Lung microvascular endothelial cell (primary cell): ENCODE measurements at places on chromosomes 1 and 21.

DNA sequence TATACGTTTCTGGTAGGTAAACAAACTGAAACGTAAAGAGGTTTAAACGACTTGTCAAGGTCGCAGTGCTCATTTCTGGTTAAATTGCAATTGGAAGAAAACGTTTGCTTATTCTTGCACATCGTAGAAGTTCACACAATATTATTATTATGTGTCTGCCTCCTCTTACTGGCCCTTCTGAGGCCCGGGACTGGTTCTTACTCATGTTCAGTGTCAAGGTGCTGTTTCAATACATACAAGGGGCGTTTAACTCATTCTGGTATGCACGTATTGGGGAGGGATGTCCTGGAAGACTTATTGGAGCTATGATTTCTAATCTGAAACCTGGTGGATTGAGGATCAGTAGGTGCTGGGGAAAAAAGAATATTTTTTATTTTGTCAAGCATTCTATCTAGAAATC, 932 bp downstream of the RPF1 start:
- no peak for DNase-seq

DNA sequence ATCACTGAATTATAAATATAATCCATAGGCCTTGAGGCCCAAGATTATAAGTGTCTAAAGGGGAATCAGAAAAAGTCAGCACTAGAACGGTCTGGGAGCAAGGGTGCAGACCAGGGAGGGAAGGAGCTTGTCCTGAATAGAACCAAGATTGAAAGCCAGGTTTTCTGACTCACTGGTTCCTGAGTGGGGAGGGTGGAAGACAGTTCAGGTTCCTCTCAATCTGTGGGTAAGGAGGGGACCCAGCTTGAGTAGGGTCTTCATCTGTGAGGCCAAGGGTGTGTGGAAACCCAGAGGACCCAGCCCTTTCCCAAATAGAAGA, 842 bp downstream of the LENEP start:
- DNase-seq: peak; percentile 32

DNA sequence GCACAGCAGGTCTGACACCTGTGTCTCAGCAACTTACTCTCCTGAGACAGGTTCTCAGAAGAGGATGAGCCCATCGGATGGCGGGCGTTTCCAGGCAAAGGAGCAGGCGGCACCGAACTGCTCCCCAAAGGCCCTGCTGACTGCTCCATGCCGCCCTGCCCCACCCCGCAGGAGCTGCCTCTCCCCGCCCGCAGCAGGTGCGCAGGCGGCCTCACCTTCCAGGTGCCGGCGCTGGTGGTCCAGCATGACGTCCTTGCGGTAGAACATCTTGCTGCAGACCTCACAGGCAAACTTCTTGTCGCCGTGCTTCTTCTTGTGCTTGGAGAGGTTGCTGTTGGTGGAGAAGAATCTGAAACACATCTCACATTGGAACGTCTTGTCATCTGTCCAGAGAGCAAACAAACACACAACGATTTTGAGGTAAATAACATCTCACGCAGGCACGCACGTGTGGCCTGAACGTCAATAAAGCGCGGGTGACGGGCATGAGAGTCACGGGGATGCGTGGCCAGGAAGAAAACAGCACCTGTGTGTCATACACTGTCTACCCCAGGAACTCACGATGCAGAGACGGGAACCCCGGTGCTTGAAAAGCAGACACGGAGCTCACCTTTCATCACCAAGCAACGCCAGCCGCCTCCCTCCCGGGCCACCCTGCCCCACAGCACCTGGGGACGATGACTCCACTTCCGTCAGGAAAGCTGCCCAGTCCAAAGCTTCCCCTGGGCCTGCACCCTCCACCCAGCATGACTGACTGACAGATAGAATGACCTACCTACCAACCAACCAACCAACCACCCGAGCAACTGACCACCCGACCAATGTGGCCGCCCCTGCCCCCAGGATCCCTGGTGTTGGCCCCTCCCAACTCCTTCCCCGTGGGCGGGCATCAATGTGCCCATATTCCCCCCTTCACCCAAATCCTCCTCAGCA, 50.9 kb downstream of the PRDM15 start:
- no peak for DNase-seq

DNA sequence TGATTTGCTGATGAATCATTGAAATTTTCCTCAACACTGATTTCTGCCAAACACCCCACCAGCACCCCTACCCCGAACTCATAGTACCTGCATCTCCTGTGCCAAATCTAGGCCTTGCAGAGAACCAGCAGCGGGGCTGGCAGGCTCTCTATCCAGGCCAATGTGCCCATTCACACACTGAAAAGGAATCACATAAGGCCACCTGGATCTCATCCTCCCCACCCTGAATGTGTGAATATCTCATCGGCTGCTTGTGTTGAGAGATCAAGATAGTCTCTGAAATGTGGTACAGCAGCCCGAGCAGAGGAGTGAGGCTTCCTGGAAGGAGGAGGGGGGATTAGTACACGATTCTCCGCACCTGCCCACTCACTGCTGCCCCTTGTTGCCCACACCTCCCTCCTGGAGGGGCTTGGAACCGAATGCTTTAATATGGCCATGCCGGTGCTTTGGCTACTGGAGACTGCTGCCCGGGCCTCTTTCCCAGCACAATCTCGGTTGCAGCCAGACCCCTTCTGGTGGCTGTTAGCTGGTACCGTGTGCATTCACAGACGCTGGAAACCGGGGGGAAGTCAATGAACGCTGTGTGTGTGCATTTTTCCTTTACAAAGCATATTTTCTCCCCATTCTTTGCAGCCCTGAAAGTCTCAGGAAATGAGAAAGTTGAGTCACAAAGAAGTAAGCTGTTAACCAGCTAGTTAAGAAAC, 619.5 kb downstream of the MATN1 start:
- DNase-seq: no peak

- DNase-seq: no peak
Measured at GRCh38 chr21:21864321-21864840, 866.2 kb downstream of the NCAM2 start.

- peak; percentile 45 for DNase-seq
Measured at GRCh38 chr1:68442822-68443556, 6.8 kb downstream of the RPE65 start.
